ENCODE measurements at places on chromosomes 3 and 15.

DNA sequence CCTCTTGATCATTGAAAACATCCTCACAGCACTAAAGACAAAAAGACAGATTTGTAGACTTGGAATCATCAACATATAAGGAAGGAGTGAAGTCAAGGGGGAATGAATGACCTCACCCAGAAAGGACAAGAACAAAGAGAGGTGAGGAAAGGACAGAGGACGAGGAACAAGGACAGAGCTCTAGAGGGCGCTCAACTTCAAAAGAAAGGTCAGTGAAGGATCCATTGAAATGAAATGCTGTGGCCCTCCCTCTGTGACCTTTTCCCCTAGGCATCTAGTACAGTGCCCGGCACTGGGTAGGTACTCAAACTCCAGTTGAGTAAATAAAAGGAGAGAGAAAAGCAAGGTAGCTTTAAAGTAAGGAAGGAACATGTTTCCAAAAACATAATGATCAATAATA, 2.6 kb downstream of the ATP8B4 start:
- peak; percentile 22 for DNase-seq

- peak; percentile 90 for DNase-seq
Measured at GRCh38 chr15:50051811-50052419, 67.1 kb downstream of the ATP8B4 start.

GRCh38 chr15:100602823-100603393, 519 bp downstream of the ASB7 start:
- peak; percentile 8 for DNase-seq

DNA sequence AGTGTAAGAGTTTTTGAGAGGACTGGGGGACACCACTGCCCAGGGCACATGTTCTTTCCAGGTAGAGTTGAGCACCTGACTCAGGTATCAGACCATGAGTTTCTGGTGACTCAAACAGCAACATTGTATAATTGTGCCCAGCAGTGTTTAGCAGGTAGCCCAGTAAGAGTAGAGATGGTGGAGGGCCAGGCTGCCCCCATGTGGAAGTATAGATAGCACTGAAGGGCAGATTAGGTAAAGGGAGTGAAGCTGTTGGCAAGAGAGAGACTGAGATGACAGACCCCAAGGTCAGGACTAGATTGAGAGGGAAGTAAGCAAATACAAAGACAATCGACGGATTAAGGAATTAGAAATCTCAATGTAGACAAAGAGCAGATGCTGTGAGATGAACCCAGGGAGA, 74.6 kb downstream of the TRIM42 start:
- DNase-seq = no peak

- DNase-seq = no peak
Measured at GRCh38 chr3:38489766-38490165, 6.4 kb upstream of the EXOG start.

DNA sequence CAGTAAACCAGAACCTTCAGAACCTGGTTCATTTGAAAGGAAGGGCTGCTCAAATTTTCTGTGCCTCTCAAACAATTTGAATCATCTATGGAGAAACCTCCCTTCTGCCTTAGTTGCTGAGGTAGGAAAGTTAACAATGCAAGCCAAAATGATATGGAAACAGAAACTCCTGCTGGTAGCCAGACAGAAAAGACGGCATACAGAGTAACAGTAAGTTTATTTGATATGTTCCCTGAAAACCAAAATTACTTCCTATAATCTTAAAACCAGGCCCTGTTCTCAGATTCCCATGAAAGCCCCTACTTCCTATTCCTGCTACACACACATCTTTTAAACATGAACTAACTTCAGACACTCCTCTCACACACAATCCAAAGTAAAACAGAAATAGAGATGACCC, 86.2 kb downstream of the TBC1D5 start:
- no peak for DNase-seq

DNA sequence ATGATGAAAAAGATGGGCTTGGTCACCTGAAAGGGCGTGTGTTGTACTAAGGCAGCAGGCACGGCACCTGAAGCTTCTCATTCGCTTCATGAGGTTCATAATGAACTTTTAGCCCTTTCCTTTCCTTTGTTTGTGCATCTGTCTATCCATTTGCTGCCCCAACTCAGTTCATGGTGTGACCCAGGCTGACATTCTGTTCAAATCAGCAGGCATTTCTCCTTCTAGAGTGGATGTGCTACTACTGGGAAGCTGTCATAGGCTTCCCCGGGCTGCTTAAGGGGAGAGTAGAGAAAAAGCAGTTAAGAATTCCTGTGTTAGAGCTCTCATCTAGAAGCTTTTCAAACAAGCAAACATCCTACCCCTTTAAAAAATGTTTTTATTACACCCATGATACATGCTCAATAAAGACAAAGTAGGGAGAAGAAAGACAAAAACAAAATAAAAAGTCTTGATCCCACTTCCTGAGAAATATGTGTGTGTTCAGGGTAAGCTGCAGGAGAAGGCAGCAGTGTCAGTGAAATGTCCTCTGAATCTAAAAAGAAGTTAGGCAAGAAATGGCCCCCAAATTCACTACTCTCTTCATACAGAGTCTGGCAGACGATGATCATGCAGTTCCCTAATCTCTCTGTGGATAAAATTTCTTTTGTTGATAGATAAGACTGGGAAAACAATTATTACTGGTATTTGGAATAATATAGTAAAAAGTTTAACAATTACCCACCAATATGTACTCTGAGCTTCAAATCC, 136.9 kb upstream of the PFN2 start:
- DNase-seq = no peak

GRCh38 chr15:60957111-60957510, 272.0 kb downstream of the RORA start:
- no peak for DNase-seq

GRCh38 chr3:26205475-26205874, 415.6 kb downstream of the OXSM start:
- DNase-seq = no peak

Data from fibroblast of pulmonary artery (primary cell).